ENCODE measurements at places on chromosomes 4 and X.

DNA sequence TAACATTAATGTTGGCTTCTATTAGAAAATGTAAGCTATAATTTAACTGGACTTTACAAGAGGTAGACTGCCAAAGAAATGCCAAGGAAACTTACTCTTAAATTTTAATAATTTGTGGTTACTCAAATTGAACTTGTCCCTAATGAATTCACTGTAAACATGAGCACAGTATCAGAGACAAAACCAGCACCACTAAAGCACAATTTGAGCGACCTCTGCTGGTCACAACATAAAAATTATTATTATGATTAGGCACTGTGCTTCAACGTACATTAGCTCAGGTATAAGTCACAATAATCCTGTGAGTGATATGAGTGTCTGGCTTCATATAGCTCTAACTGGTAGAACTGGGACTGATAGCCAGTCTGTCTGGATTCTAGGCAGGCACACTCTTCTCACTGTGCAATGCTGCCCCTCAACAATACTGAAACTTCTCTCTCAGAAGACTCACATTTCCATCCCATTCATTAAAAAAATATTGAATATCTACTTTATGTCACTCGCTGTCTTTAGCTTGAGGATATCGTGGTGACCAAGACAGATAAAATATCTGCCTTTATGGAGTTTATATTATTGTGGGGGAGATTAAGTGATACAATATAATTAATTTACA is 8.0 kb downstream of the NUDT6 start:
- no peak for DNase-seq

GRCh38 chr4:142307857-142308256 is 538.2 kb downstream of the INPP4B start:
- no peak for DNase-seq

DNA sequence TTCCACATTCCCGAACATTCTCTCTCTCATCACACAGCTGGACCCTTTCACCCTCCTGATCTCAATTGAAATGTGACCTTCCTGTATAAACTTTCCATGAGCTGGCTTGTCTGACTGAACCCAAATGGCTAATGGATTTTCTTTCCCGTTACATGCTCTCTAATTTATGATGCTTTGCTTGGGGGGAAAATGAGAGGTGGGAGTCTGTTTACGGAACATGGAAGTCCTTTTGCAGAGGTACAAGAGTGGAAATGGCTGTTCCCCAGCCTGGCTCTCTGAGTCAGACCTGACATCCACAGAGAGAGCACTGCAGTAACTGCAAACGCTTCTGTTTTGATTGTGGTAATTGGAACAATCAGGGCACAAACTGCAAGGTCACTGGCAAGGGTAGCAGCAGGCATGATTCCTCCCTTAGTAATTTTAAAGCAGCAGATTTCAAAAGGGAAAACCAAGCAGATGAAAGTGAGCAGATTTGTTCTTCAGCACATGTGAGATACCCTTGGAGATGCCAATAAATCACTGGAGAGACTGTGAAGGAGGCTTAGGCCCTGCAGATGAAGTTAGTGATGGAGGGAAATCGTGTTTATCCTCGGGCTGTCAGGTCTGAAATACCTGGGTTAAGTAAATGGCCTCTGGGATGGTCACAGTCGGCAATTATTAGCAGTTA is 83.9 kb downstream of the SNCA start:
- no peak for DNase-seq

DNA sequence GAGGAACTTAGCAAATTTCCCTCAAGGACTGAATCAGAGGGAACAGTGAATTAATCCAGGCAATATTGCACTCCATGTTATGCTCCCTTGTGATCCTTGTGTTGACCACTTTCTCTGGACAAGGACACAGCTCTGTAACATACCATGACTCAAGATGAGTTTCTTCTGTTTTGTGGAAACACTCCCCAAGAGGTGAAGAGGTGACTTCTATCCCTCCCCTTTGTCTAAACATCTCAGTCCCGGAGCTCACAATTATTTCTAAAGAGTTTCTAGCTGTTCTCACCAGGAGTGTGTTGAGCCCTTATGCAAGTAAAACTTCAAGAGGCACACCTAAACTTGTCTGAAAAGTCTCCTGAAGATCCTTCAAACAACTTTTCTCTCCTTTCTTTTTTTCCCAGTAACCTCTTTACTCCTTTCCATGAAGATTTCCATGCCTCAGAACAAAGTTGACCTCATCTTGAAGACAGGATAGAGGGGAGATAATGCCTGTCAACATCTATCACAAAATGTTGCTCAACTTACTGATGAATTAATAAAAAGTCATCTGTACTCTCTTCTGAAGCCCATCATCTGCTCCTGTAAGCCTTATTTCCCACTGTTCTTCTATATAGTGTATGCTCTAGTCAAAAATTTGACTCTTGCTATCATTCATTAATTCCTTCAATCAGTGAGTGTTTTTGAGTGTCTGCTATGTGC is 429.1 kb downstream of the SPRY1 start:
- DNase-seq: no peak

- no peak for DNase-seq
These were observed 80.7 kb upstream of the MAML3 start for GRCh38 chr4:140234697-140235060.

- no peak for DNase-seq
These were observed 622.1 kb downstream of the SPRY1 start for GRCh38 chr4:124018383-124019317.

DNA sequence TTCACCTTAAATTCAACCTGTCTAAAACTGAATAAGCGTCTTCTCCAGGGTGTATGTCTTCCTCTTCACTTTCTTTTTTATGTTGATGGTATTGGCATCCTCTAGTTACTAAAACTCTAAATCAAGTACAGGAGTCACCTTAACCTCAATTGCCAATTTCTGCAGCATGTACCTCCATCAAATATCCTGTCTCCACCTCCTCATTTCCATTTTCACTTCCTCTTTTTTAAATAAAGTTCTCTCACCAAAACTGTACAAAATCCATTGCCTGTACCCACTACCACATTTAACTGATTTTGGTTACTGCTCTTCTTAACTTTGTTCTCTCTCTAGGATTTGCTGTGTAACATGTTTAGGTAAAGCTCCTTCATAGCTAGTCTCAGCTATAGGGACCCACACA is 9.2 kb upstream of the NPFFR2 start:
- DNase-seq: no peak

- DNase-seq: no peak
These were observed 206.5 kb upstream of the PDE5A start for GRCh38 chr4:119834906-119835612.

GRCh38 chr4:154414796-154415195 is 76.8 kb downstream of the DCHS2 start:
- no peak for DNase-seq

GRCh38 chr4:15964159-15964558 is 1.2 kb upstream of the FGFBP2 start:
- DNase-seq: no peak

GRCh38 chrX:86197815-86198214 is 49.6 kb downstream of the DACH2 start:
- DNase-seq: no peak

Measured in activated T-helper 9 cell treated with anti-CD3 and anti-CD28 coated beads, Interleukin-2, amount 50 U/mL, for 16 hours (primary cell).